ENCODE measurements at places on chromosomes 5 and 9. TPM values are rescaled to one million over a fixed set of nuclear protein-coding genes. Genes with fewer than 3 reads are reported as not detected.
A peak's percentile ranks its signal among the peaks of the same experiment; 100 is the strongest.

DNA sequence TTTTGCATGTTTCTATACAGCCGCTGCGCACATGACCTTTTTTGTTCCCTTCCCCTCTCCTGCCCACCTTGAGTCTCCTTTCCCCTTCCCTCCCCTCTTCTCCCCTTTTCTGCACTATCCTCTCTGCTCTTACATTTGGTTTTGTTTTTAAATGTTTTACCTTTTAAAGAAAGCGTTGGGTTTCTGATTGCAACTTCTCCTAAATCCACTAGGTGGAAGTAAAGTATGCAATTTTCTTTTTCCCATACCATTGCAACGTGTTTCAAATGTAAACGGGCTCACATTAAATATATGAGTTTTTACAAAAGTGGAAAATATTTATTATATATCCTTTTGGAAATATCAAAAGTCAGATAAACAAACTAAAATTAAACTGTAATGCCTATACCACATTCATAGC is 500.9 kb downstream of the DIRAS2 start:
- H3K36me3 ChIP-seq: no peaks in the 10 kb centered on the region
- H3K27ac ChIP-seq: no peak overlapping the region
- H3K4me3 ChIP-seq: no peak overlapping the region
- H3K27me3 ChIP-seq: no peaks in the 10 kb centered on the region
- peak; percentile 21 for DNase-seq

DNA sequence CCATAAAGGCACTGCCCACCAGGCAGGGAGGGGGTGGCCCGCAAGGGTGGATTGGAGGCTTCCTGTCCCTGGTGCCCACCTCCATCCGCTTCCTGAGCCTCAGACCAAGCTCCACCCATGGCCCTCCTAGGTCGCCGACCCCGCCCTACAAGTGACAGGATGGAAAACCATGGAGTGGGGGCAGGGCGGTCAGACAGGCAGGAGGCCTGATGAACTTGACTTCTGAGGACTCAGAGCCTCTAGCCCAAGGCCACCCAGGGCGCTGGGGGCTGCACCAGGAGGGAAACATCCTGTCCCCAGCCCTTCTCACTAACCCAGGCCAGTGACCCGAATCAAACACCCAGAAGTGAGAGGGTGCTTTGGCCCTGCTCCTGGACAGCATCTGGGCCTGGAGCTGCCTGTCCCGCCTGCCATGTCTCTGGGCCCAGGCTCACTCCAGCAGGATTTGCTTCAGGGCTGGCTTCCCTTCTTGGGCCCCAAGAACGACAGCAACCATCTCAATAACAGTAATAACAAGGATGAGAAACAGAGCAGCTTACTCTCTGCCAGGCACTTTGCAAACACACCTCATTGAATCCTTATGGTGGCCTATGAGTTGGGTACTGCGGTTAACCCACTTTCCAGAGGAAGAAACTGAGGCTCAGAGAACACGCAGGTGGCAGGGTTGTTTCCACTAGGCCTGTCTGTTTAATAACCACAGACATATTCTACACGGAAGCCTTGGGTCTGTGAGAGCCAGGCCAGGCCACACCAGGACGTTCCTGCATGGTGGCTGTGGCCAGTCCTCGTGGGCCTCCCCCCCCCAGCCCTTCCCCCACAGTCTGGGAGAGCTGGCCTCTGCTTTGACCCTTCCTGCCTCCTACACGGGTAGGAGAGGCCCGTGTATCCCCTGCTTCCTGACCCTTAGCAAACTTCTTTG is 4.4 kb upstream of the ST6GALNAC6 start:
- H3K4me1 ChIP-seq: peaks cover 58% of the 10 kb centered on the region
- peak overlapping the region; percentile 73 for H3K27ac ChIP-seq
- H3K36me3 ChIP-seq: peaks cover 9% of the 10 kb centered on the region
- peak overlapping the region; percentile 49 for H3K4me3 ChIP-seq
- no peak for DNase-seq

Gene FBXL17
- 6.6 TPM for polyA plus RNA-seq

Gene JADE2
- 10.2 TPM for polyA plus RNA-seq
